ENCODE measurements at places on chromosomes 13 and 19.

DNA sequence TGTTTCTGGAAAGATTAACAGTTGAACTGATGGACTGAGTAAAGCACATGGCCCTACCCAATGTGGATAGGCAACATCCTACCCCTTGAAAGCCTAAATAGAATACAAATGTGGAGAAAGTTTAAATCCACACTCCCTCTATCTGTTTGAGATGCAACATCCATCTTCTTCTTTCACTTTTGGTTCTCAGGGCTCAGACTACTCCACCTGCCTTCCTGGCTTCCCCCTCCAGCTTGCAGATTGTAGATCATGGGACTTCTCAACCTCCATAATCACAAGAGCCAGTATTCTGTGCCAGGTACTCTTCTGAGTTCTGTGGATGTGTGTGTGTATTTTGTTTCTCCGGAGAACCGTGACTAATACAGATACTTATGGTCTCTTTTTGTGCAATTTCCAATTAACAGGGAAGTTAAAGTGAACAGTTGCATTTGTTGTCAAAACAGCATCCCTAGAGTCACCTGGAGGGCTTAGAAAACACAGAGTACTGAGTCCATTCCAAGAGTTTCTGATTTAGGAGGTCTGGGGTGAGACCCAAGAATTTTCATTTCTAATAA is 590.3 kb upstream of the MIR17HG start:
- DNase-seq = no peak

DNA sequence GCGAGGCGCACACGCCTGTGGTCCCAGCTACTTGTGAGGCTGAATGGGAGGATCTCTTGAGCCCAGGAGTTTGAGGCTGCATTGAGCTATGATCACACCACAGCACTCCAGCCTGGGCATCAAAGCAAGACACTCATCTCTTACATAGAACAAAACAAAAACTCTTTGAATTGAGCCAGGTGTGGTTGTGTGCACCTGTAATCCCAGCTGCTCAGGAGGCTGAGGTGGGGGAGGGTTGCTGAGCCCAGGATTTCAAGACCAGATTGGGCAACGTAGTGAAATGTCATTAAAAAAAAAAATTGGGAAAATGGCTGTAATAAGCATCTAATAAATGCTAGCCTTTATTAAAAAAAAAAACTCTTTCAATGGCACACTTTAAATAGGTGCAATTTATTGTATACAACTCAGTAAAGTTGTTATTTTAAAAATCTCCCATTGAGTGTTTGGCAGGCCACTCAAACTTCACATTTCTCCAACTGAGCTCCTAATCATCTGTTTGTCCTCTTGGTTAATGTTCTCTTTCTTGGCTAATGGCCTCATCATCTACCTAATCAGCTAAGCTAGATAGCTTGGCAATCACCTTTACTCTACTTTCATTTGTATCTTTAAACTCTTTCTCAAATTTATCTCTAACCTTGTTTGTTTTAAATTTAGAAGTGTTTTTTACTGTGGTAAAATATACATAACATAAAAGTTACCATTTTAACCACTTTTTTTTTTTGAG is 28.1 kb upstream of the HMGB1 start:
- no peak for DNase-seq

- no peak for DNase-seq
Observed at GRCh38 chr19:58398087-58398486, 2.6 kb downstream of the RNF225 start.

GRCh38 chr13:52461265-52461664 is 6.0 kb downstream of the CKAP2 start:
- no peak for DNase-seq

DNA sequence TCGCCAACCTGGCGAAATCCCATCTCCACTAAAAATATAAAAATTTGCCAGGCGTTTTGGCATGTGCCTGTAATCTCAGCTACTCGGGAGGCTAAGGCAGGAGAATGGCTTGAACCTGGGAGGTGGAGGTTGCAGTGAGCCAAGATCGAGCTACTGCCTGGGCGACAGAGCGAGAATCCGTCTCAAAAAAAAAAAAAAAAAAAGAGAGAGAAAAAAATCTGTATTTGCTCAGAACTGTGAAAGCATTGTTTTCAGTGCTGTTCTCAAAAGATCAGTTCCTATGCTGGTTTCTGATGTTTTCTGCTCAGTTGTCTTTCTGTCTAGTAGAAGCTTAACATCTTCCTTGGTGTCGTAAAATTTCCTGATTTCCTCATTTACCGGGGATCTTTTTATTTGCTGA is 2.5 kb downstream of the SF3A2 start:
- no peak for DNase-seq

DNA sequence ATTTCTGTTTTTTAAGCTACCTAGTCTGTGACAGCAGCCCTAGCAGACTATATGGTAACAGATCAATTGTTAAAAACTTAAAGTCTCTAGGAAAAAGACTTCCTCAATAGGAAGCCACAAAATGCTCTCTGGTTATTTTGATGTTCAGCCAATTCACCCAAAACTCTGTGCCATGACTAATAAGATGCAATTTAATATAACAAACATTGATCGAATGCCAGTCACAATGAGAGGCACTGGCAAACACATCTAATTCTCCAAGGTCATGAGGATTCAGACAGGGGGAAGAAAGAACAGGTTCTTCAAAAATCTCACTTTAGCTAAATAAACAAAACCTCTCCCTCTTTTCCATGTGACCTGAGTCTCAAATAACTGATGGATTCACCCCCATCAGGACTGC is 107.5 kb downstream of the SUCLA2 start:
- no peak for DNase-seq

All from IMR-90 (cell line).